Transverse colon (tissue), 4 donors: ENCODE measurements at places on chromosomes 1 and 21. TPM values are rescaled to one million over a fixed set of nuclear protein-coding genes. Genes with fewer than 3 reads are reported as not detected.

- no peak for DNase-seq
Measured at GRCh38 chr1:44147582-44147981, 6.2 kb upstream of the KLF18 start.

DNA sequence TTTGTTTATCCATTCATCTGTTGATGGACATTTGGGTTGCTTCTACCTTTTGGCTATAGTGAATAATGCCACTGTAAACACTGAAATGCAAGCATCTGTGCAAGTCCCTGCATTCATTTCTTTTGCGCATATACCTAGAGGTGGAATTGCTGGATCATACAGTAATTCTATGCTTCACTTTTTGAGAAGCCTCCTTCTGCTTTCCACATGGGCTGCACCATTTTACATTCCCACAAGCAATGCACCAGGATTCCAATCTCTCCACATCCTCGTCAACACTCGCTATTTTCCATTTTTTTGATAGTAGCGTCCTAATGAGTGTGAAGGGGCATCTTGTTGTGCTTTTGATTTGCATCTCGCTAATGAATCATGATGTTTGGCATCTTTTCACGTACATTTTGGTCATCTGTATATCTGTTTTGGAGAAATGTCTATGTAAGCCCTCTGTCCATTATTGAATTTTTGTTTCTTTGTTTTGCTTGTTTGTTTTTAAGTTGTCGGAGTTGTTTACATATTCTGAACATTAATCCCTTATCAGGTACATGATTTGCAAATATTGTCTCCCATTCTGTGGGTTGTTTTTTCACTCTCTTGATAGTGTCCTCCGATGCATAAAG lies 335.4 kb downstream of the RRAGC start:
- DNase-seq, result no peak

The SPATA1 gene
- total RNA-seq, result 1.6 TPM

DNA sequence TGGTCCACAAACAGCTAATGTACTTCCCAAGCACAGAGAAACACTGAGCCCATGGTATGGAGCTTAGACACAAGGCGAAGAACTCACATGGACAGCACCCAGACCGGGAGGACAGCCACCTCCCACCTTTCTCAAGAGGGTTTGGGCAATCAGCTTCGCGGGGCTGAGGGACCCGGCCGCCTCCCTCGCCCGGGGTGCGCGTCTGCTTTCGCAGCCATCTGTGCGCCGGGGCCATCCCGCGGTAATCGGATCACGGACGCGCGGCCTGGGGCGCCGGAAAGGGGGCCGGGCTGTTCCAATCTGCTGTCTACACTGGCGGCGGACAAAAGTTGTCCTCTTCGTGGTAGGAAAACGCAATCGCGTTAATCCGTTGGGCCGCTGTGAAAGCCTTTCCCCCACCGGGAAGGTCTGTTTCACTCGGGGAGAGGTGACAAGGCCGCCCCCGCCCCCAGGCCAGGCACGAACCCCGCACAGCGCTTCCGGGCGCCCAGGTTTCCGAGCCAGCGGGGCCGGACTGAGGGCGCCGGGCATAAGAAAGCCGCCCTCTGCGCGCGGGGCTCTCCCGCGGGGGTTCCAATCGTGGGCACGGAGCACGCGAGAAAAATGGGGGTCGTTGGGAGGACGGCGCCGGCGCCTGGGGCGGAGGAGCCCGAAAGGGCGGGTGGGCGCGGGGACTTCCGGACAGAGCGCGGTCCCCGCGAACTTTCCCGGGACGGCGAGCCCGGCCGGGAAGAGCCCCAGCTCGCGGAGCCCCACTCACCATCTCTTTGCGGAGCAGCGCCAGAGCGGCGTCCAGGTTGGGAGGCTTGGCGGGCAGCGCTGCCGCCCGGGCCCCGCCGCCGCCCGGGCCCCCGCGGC lies 664 bp downstream of the FAM89A start:
- peak; percentile 35 for DNase-seq

The CD34 gene
- 7.5 TPM for total RNA-seq

GRCh38 chr1:180217006-180217405 lies 13.1 kb upstream of the LHX4 start:
- no peak for DNase-seq

GRCh38 chr1:45327644-45328515 lies 1.2 kb downstream of the HPDL start:
- peak; percentile 30 for DNase-seq

DNA sequence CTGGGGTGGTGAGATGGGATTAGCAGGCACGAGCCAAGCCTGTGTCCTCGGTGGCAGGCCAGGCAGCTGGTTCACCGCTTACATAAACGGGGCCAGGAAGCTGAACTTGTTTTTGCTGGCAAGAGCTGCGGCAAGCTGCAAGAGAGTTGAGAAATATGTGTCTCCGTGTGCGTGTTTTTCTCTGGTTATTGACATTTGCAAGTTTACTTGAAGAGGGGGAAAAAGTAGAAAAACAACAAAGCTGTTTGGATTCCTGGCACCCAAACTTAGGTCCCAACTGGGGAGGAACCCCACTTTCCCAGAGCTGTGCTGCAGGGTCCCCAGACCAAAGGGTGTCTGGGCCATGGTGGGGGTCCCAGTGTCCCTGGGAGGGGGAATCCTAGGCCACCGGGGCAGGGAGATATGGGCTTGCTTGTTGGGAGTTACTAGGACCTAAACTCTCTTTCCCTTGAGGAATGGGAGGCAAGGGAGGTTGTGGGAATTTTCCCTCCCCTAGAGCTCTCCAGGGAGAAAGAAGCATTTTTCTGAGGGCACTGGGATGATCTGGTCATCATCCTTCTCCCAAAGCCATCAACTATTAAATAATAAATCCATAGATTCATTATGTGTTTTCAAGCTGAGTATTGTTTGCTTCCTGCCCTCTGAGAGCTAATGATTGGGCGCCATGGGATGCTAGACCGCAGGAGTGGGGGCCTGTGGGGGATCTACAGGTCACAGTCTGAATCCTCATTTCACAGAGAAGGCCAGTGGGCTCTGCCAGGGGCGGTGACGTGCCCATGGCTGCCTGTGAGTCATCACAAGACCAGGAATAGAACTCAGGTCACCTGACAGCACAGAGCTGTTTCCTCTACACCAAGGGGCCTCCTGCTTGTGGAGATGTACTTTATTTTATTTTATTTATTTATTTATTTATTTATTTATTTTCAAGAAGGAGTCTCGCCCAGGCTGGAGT lies 14.8 kb downstream of the IL6R start:
- peak; percentile 79 for DNase-seq

The CSMD2 gene
- total RNA-seq, result 1.00 TPM

DNA sequence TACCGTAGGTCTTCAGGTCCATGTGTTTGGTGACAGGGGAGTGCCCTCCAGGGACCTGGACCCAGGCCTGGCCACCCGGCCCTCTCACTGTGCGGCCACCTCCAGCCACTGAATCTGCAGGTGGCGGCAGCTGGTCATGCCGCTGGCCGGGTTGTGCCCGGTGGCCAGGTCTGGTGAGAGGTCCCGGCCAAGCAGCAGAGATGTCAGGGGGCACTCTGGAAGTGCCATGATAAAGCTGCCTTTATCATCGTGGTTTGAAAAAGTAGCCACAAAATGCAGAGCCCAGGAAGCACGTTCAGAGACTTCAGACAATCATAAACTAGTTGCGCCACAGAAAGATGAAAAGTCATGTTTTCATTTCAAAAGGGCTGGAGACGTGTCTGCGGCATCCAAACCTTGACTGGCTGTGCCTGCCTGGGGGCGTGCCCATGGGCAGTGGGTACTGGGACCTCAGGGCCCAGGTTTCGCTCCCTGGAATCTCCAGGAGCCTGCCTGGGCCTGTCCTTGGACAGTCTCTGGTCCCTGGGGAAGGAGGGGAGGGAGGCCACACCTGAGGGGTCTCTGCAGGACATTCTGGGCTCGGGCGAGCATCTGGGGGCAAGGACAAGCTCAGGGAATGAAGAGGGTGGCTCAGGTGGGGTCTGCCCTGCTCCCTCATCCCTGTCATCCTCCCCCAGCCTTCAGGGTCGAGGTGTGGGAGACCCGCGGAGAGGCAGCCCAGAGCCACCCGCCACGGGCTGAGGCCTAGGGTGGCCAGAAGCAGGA lies 44.9 kb downstream of the COL18A1 start:
- no peak for DNase-seq

DNA sequence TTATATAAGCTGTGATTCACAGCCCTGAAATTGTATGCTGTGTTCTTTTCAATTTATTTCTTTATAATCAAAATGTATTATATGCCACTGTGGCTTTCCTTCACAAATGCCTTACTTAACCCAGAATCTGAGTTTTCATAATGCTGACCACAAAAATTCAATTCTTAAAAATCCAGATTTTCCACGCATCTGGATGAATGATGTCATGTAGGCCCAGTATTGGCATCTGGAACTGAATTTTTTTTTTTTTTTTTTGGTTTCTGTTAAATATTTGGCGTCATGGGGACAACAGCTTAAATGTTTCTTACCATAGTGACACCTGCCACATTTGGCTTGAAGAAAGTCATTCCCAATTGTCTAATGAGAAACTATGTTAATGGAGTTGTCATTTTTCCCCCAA lies 296.8 kb downstream of the TM2D1 start:
- no peak for DNase-seq

The PTGER3 gene
- 4.8 TPM for total RNA-seq

The OR14K1 gene
- total RNA-seq, result 1.4 TPM

The WNT9A gene
- total RNA-seq, result 4.0 TPM
